AML-193 (cell line): ENCODE measurements at places on chromosomes 2 and 18.

DNA sequence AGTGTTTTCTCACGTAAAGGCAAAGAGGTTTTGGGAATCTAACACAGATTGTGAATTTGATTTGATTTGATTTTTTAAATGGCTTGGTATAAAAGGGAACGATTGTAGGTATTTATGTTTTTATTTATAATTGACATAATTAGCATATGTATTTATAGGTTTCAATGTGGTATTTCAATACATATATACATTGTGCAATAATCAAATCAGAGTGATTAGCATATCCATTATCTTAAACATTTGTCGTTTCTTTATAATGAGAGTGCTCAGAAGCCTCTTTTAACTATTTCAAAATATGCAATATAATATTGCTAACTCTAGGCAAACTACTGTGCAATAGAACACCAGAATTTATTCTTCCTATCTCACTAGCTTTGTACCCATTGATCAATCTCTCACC, 35.1 kb upstream of the CDH2 start:
- no peak for DNase-seq

DNA sequence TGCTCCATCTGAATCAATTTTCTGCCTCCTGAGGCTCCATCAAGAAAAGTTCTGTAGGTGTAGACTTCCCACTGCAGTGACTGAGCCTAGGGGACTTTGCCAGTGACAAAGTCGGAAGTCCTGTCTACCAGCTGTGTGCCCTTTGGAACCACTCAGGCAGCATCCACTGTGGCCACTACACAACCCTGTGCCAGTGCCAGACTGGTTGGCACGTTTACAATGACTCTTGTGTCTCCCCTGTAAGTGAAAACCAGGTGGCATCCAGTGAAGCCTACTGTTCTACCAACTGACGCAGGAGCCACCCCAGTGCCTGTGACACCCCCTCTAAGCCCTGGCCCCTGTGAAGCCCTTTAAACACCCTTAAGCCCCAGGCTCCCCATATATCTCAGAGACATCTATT, 132.1 kb upstream of the SERPINE2 start:
- no peak for DNase-seq

GRCh38 chr2:233130024-233130423, 69.9 kb downstream of the INPP5D start:
- no peak for DNase-seq

GRCh38 chr2:120482334-120482733, 136.4 kb downstream of the INHBB start:
- DNase-seq, result no peak

GRCh38 chr2:177992992-177993391, 79.6 kb downstream of the PDE11A start:
- no peak for DNase-seq

- no peak for DNase-seq
Measured at GRCh38 chr2:144759746-144760145, 239.8 kb upstream of the ZEB2 start.

- peak; percentile 4 for DNase-seq
Measured at GRCh38 chr2:209936106-209936666, 66.3 kb upstream of the RPE start.

DNA sequence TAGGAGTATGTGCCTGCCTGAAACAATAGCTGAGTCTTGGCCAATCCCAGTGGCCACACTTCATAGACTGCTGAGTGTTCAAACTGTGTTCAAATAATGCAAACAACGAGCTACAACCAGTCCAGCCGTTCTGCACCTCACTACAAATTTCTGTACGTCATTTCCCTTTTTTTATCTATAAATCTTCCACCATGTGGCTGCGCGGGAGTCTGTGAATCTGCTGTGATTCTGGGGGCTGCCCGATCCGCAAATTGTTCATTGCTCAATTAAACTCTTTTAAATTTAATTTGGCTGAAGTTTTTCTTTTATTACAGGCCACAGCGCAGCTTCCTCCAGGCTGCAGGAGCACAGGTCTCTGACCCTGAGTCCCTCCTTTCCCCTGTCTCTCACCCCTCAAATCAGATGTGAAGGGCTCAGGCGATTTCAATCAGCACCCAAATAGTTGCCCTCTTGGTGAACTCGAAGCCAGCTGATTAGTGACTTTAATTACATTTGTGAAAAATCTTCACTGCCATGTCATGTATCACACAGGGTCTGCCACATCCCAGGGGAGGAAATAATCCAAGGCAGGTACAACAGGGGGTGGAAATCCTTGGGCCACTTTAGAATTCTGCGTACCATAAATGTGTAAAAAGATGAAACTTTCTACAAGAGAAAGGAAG, 145.6 kb downstream of the NDUFA10 start:
- DNase-seq, result no peak

DNA sequence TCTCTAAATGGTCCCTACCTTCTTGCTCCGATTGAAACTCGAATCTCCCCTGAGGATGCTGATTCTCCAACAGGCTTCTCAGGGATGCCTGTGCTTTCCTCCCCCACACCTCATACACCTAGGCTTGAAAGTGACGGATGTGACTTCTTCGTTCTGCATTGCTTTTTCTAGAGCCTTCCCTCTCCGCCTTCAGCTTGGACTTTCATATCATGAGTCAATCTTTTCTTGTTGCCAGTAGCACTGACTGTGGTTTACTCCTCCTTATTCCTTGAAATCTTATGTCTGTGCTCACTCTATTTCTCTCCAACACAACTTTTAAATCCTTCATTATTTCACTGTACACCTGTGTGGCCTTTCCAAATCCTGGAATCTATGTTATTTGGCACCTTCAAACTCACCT, 451.4 kb downstream of the TMX3 start:
- no peak for DNase-seq

DNA sequence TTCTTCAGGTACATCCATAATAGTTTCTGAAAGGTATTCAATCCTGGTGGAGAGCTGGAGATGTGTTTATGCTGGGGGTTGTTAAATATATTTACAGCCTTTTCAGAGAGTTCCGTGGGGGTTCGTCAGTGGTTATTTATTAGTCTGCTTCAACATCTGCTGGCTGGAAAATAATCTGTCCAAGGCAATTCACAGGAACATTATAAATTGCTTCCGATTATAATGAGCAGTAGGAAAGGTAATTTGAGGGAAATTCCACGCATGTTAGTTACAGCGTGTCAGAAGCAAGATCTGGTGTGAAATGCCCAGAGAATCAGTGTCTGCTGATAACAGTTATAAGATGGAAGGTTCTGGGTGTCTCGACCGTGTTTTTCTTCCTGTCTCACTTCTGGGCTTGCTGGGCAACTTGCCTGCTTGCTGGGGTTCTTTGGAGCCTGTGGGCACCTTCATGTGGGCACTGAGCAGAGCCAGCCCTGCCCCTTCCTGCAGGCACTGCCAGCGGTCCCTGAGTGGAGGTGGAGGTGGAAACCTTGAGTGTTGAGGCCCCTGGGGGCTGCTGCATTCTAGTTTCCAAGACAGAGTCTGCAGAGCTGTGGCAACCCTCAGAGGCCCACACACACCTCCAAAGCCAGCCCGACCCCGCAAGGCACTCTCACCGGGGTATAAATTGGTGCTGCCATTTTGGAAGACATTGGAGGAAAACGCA, 185.7 kb downstream of the FAM210A start:
- no peak for DNase-seq

DNA sequence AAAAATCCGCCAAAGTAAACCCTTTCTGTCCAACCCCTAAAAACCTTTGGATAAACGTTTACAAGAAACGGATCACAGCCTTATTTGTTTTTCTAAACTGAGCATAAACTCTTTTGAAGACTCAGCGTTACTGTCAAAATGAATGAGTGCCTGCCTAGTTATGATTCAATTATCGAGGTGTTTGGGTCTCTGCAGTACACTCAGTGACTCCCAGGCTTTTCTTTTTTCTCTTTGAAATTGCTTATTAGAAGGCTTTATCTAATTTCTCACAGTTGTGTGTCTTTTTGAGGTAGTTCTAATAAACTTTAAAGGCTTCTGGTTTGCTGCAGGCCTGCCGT, 663 bp downstream of the RHBDD1 start:
- DNase-seq, result no peak

DNA sequence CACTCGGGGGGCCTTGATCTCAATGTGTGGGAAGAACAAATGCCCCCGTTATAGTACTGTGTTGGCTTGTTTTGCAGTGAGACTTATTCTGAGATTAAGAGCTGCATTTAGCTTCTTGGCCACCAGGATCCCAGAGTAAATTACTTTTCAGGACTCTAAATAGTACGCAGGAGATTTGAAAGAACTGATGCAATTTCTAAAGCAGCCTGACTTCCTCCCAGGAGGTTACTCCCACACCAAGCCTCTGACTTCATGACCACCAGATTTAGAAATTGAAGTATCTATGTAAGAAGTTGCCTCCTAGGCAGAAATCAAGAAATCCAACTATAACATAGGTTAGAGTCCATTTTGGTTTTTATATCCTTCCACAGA, 67.0 kb downstream of the FEZ2 start:
- DNase-seq, result peak; percentile 78

DNA sequence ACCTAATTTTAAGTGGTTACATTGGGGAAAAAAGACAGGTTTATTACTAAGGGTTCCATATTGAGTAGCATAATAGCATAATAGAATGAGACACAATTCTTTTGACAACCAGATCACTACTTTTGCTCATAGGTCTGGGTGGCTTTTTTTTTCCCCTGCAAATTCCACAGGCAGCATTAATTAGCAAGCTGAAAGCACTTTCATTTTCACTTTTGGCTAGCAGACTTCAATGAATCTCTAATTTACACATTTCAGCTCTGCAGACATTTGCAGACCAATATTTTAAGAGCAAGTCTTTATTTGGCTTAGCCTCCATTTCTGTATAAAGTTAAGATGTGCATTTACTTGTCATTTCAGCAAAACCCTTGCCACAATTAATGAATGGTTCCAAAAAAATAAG, 185.5 kb downstream of the NOL4 start:
- DNase-seq, result no peak

DNA sequence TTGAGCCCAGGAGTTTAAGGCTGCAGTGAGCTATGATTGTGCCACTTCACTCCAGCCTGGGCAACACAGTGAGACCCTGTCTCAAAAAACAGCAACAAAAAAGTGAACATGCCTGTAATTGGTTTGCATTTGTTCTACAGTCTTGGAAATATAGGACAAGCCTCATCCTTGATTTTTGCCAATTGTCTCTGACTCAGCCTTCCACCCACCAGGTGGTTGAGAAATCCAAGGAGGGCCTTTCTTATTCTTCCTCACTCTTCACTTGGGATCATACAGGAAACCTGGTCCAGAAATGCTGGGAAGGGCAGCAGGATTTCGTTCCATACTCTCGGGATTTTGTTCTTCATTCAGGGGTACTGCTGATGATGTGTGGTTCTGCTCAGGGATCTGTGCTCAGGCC, 94.6 kb downstream of the CDC42EP3 start:
- DNase-seq, result no peak

GRCh38 chr2:25614711-25615110, 58.7 kb downstream of the DTNB start:
- DNase-seq, result no peak

DNA sequence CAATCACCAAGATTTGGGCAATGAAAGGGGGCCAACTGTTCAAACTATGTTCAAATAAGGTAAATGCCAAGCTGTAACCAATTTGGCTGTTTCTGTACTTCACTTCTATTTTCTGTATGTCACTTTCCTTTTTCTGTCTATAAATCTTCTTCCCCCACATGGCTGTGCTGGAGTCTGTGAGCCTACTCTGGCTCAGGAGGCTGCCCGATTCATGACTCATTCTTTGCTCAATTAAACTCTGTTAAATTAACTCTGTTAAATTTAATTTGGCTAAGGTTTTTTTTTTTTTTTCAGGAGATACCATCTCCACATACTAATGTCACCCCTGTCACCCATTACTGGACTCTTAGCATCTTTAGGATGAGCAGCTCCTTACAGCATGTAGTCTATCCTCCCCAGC, 178.8 kb upstream of the TWIST2 start:
- DNase-seq, result no peak

DNA sequence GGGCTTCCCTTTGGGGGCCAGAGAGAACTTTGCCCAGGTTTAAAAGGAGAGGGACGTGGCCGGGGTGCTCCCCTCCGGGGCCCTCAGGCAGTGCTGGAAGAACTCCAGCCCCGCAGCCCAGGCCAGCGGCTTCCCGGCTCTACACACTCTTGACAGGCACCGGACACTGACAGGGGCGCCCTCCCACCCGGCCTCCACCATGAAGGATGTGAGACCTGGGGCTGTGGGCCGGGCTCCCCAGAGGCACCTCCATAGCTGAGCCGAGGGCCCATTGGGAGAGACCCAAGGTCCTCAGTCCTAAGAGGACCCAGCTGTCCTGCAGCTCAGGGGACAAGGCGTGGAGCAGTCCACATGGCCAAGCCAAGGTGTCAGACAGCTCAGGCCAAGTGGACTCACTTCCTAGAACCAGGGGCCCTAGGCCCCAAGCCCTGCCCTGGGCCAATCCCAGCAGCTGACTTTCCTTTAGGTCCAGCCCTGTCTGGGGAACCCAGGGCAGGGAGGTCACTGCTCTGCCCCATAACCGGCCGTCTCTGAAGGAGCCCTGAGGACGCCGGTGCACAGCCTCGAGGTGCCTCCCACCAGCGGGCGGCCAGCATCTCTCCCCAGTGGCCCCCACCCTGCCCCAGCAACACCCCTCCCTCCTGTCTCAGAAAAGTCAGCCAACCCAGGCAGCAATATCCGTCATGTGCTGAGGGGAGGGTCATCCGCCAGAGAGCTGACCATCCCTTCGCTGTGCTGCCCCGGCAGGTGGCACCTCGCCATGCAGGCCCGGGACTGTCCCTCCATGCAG, 51.8 kb downstream of the BIN1 start:
- no peak for DNase-seq
